ENCODE measurements at places on chromosomes 7 and 10.

DNA sequence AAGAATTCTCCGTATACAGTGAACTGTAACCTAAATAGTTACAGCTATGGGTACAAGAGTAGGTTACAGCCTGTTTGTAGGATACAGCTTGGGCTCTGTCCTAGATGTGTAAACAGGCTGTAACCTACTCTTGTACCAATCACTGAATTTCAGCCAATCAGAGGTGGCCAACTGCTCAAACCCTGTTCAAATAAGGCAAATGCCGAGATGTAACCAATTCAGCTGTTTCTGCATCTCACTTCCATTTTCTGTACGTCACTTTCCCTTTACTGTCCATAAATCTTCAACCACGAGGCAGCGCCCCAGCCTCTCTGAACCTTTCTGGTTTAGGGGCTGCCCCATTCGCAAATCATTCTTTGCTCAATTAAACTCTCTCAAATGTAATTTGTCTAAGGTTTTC, 8.3 kb upstream of the MMP21 start:
- no peak for DNase-seq

- no peak for DNase-seq
These were observed 39.5 kb downstream of the LHFPL3 start for GRCh38 chr7:104367926-104368325.

DNA sequence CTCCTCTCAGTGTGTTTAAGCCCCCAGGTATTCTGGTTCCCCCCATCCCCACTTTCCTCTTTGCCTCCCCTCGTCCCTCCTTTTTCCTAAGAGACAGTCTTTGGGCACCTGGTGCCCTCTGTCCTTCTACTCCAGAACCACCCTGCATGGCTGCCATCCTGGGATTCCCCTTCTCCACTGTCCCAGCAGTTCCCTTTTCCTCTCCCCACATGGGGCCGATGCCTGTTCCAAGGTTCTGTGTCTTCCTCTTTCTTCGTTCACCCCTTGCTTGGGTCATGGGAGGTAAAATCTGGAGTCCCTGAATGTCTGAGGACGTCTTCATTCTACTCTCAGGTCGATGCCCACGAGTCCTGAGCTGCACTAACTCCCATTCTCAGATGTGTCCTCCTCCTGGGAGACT, 120.8 kb downstream of the TAX1BP1 start:
- no peak for DNase-seq

DNA sequence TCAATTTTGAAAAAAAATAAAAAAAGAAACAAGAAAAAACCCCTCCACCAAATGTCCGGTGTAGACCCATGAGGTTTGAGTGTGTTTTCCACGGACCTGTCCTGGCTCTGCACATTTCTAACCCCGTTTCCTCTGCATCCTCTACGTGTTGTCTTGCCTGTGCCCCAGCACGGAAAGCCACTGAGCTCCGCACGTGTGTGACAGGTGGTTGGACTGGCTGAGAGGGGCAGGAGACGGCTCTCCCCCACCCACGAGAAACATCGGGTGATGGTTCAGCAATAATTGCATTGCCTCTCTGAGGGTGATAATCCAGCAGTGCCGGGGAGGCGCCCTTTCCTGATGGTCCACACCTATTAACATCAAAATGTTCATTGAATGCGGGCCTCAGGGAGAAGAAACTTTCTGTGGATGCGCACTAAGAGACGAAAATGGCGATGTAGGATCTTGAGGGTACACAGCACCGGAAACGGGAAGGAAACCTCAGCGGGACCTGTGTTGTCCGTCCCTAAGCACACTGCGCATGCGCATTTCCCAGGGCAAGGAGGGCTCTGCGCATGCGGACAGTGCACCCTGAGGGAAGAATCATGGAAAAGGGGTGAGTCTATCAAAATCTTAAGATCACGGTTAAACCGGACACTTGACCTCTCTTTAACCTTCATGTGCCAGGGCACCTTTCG, 470.1 kb upstream of the ADARB2 start:
- DNase-seq, result no peak

DNA sequence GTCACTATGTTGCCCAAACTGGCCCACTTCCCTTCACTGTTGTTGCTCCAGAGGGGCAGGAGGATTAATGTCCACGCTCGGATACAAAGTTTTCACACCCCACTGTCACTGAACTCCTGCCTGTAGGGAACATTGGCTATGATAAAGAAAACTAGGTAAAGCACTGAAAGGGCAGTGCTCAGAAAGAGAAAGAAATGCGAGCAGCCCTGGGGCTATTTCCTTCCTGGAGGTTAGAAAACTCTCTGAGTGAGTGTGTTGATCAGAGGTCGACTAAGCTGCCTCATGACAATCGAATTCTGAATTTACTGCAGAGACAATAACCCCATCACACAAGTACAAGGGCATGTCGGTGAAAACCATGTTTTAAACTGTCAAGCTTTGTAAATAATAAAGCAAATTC, 227.2 kb upstream of the PITRM1 start:
- no peak for DNase-seq

- DNase-seq, result no peak
These were observed 56.7 kb downstream of the COL17A1 start for GRCh38 chr10:104028823-104029520.

DNA sequence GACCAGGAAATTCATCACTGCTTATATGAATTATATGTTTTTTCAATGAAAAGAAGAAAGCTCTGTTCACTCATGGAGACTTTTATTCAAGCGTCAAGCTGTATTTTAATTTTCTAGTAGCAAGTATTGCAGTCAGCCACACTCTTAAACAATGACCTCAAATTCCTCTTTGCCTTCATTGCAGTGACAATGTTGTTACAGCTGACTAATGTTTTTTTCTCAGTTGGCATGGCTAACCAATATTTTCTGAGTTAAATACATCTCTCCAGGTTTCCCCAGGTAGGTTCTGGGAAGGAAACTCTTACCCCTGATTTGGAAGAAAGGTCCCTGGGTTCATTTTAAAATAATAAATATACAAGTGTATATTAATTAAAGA, 241.5 kb downstream of the WDR11 start:
- no peak for DNase-seq

GRCh38 chr10:48742891-48743860, 58.5 kb downstream of the WDFY4 start:
- DNase-seq, result no peak

GRCh38 chr10:96532523-96532922, 18.8 kb upstream of the TLL2 start:
- DNase-seq, result no peak

GRCh38 chr10:62511656-62512055, 137.5 kb downstream of the ZNF365 start:
- DNase-seq, result no peak

GRCh38 chr10:92064506-92064905, 140.9 kb downstream of the BTAF1 start:
- no peak for DNase-seq

DNA sequence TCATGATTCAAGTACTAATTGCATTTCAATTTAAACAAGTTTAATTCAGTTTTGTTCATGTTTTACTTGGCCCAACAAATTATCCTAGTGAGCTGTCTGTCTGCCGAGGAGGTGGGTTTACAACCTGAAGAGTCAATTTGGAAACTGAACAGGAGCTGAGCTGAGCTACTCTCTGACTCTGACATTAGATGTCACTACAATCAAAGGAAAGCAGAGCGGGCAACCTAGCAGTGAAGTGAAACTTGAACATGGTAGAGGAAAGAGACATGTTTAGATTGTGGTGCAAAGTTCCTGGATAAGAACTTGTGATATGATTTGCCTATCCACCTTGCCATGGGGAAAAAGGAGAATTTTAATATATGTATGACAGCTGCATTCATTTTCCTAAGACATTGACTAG, 9.6 kb upstream of the AGR3 start:
- DNase-seq, result peak; percentile 26

- no peak for DNase-seq
These were observed 10.3 kb downstream of the RBP3 start for GRCh38 chr10:47358457-47358856.

GRCh38 chr7:132376361-132377013, 199.8 kb downstream of the PLXNA4 start:
- DNase-seq, result no peak

- no peak for DNase-seq
These were observed 19.1 kb downstream of the ATOH7 start for GRCh38 chr10:68212721-68213352.

DNA sequence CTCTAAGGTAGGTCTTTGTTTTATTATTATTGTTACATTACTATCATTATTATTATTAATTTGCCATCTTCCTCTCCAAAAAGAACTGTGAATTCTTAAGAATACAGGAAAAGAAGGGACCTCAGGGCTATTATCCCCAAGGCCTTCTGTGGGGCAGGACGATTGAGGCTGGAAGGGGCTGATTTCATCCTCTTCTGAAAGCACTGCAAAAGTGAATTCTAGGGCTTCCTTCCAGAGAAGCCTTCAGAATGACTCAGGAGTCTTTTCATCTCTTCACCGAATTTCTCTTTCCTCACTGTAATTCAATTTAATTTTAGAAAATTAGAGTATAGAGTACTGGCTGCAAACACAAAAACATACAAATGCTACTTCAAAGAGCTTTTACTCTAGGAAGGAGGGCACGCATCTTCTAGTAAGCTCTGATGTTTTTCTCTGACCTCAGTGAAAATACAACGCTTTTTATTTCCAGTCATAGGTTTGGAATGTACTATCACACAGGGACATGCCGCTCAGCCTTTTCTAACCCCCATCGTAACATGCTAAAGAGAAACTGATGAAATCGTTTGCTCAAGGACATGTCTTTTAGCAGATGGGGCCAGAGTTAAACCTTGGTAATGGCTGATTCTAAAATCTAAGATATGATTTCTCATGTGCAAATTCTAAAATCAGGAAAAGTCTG, 280.2 kb upstream of the PITRM1 start:
- no peak for DNase-seq

- no peak for DNase-seq
These were observed 12.4 kb upstream of the SORBS1 start for GRCh38 chr10:95573527-95573926.

- DNase-seq, result no peak
These were observed 73.2 kb downstream of the LMBR1 start for GRCh38 chr7:156819733-156820295.

DNA sequence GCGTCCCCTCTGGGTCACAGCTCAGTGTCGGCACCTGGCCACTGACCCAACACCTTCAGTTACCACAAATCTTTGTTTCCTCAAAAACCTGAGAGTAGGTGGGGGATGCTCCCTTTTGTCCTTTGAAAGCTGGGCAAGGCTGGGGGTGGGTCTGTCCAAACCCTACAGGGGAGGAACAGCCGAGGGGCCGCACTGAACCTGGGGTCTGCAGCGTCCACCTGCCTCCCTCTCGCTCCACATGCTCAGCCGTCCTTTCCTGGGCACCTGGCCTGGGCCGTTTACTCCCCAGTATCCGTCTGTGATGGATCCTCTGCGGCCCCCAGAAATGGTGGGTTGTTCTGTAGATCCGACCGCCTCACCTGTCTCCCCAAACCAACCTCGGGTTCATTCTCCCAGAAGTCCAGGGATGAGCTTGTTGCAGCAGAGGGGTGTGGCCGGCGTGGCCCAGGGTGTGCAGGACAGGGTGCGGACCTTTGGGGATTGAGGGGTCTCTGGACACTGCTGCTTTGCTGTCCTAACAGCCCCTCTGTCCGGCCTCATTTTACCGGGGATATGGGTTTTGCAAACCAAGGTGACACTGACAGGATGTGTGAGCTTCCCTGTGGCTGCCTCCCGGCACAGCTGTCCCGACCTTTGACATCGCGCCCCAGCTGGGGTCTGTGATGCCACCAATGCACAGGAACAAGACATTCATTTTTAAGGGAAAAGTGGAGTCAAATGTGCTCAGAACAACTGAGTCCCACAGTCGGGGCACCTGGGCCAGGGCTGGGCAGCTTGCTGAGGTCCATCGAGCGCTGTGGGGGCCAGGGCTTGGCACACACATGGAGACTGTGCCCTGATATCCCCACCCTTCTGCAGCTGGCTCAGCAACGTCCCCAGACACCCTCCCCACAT, 115.9 kb downstream of the VIPR2 start:
- DNase-seq, result no peak

DNA sequence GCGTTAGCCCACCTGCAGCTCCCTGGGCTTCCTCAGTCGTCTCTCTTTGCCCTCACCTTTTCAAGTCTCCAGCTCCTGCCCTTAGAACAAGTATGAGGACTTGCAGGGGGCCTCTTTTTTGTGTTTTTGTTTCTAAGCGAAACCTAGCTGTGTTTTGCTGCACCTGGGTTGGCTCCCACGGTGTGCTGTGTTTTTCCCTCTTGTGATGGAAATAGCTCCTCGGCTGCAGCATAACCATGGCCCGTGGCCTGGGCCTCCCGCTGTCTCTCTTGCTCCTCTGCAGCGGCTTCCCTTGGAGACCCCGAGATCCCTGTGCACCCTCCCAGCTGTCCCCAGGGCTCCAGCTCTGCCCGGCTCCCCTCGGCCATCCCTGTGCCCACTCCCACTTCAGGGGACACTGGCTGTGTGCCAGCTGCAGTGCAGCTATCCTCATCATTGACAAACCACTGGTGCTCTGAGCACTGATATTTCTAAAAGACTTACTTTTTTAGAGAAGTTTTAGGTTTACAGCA, 75.6 kb upstream of the TCERG1L start:
- no peak for DNase-seq

- peak; percentile 93 for DNase-seq
These were observed 11.0 kb upstream of the LFNG start for GRCh38 chr7:2508327-2509215.

GRCh38 chr10:17838080-17838648, 29.0 kb downstream of the MRC1 start:
- no peak for DNase-seq

Data from CD4-positive, alpha-beta T cell treated with Interleukin-17A for 4 hours (primary cell).